ENCODE measurements at places on chromosomes 12 and 14.

- DNase-seq = no peak
These were observed 243.0 kb upstream of the PDE3A start for GRCh38 chr12:20125276-20125798.

GRCh38 chr12:110015132-110015531 is 15.9 kb downstream of the ANKRD13A start:
- no peak for DNase-seq

DNA sequence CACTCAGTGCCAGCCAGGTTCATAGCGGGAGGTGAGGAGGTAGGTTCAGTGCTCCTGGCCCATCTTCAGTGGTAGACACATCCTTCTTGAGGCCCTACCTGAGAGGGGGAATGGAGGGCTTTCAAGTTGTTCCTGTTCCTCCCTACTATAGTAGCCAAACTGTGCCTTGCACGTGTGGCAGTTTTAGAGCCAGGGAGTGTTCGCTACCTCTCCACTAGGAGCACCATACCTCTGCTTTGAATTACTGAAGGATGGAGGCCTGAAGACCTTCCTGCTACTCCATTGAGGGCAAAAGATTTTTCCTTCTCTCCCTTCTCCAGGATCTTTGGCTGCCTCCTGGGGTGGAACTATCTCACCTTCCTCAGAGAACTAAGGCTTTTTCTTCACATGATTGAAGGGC is 5.9 kb upstream of the ALG10 start:
- no peak for DNase-seq

DNA sequence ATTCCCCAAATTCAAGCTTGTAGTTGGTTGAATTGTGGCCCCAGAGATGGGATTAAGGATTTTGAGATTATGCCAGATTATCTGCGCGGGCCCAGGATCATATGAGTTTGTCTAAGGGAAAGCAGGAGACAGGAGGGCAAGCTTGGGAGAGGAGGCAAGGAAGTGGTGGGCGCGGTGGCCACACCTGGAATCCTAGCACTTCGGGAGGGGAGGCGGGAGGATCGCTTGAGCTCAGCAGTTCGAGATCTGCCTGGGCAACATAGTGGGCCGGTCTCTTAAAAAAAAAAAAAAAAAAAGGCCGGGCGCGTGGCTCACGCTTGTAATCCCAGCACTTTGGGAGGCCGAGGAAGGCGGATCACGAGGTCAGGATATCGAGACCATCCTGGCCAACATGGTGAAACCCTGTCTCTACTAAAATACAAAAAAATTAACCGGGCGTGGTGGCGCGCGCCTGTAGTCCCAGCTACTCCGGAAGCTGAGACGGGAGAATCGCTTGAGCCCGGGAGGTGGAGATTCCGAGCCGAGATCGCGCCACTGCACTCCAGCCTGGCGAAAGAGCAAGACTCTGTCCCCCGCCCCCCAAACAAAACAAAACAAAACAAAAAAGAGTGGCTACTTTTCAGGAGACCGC is 881 bp upstream of the PUS1 start:
- DNase-seq = peak; percentile 68

- DNase-seq = no peak
These were observed 52.1 kb downstream of the APAF1 start for GRCh38 chr12:98697209-98697608.

DNA sequence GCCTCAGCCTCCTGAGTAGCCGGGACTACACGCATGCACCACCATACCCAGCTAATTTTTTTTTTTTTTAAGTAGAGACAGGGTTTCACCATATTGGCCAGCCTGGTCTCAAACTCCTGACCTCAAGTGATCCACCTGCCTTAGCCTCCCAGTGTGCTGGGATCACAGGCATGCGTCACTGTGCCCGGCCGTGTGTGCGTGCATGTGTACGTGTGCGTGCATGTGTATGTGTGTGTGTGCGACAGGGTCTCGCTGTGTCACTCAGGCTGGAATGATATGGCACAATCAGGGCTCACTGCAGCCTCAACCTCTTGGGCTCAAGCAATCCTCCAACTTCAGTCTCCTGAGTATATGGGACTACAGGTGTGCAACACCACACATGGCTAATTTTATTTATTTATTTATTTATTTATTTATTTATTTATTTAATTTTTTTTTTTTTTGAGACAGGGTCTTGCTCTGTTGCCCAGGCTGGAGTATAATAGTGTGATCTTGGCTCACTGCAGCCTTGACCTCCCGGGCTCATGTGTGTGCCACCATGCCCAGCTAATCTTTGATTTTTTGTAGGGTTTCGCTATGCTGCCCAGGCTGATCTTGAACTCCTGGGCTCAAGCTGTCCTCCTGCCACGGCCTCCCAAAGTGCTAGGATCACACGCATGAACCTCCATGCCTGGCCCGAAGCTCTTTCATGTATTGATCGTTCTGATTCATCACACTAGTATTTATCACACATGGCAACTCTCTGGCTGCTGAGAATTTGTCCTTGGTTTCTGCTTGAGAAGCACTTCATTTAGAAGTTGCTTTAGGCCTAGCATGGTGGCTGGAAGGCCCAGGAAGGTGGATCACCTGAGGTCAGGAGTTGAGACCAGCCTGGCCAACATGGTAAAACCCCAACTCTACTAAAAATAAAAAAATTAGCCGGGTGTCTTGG is 35.9 kb upstream of the CLIP1 start:
- peak; percentile 27 for DNase-seq

DNA sequence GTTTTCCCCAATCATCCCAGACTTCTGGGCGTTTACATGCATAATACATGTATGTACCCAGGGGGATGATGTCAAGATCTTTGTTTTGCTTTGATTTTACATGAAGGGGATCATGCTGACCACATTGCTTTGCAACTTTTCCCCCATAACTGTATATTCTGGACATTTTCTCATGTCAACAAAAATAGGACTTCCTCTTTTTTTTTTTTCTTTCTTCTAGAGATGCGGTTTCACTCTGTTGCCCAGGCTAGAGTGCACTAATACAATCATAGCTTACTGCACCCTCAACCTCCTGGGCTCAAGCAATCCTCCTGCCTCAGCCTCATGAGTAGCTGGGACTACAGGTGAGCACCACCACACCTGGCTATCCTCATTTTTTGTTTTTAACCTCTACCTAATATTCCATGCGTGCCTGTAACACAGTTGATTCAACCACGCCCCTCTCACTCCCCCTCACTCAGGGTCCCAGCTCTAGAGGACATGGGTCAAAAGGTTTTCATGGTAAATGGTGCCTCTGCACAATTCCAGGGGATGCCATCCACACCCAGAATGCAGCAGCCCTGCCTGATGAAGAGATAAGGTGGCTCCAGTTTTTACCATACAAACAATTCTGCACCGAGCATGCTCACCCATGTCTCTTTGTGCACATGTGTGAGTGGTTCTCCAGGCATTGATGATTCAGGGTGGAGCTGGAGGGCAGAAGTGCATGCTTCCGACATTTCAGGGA is 32.0 kb upstream of the CIPC start:
- DNase-seq = no peak

DNA sequence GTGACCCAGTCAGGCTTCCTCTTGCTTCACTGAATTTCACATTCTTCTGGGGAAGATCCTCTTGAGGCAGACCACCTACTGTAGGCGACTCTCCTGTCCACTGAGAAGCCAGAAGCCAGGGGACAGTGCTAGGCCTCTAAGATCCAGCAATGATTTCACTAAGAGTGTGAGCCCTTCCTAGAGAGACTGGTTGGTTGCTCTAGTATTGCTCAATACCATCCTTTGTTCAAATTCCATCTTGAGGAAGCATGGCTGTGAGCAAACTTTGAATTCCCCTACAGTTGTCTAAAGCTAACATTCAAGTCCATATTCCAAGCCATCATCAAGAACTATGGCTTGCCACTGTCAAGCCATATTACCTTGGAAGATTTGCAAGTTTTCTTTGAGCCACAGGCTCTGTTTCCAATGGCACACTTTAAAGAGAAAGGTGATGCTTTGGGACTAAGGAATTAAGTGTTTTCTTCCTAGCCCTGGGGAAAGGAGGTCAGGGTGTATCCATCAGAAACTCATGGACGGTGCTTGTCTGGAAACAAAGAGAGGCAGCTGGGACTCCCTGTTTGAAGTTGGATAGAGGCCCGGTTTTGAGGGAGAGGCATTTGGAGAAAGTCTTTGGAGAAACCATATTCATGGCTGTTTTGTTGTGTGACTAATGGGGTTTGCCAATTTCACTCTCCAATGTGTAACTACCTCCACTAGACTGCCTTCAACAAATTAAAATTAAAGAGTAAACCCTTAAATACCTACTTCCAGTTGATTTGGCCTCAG is 1217.9 kb downstream of the VRK1 start:
- no peak for DNase-seq

Measured in sigmoid colon (tissue), 7 donors.